ENCODE measurements at places on chromosomes 1 and 21.

DNA sequence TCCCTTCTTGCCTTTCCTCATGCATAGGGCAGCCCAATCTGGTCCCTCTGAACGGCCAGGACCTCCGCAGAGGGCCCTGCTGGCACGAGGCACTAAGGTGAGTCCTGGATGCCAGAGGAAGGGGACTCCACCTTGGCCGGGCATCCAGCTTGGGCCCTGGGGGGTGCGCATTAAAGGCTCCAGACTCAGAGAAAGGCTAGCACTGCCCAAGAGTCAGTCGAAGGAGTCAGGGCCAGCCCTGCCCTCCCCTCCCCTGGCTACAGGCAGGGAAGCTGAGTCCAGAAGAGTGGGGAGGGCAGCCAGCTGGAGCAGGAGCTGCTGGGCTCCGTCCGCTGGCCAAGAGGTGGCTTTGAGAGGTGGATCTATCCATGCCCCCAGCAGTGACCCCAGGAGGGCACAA is 2.8 kb upstream of the EFNA4 start:
- DNase-seq = no peak

GRCh38 chr1:20037877-20038276 is 32.1 kb upstream of the PLA2G5 start:
- no peak for DNase-seq

- DNase-seq = no peak
Observed at GRCh38 chr1:74570797-74571492, 58.5 kb upstream of the LRRC53 start.

GRCh38 chr1:59601041-59601441 is 213.7 kb upstream of the HOOK1 start:
- DNase-seq = no peak

DNA sequence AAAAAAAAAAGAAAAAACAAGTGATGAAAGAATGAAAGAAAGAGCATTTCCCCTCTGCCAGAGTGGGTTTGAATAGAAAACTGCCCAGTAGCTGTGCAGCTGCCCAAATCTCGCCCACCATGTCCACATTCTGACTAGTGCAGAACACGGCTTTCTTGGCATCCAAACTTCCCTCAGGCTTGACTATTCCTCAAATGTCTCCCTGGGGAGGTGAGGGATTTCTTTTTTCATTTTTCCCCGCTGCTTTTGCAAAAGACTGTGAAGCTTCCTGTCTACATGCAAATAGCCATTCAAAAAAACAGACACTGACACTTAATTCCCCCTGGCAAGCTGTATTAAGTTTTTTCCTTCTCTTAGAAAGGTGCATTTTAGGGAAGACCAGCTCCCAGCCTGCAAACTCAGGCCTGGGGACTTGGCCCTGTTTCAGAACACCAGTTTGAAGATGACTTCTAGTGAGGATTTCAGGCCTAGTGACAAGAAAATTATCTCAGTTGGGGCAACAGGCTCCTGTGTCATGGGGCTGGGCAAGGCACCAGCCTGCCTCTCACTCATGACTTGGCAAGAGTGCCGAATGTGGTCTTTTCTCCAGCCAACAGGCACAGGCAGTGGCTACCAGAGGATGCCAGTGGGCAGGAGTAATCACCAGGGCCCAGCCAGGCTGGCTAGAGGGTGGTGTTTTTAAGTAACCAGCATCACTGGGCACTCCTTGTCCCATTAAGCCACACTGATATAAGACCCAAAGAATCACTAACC is 178.1 kb upstream of the NFIA start:
- DNase-seq = no peak

GRCh38 chr1:89907727-89908212 is 86.9 kb downstream of the LRRC8D start:
- no peak for DNase-seq

DNA sequence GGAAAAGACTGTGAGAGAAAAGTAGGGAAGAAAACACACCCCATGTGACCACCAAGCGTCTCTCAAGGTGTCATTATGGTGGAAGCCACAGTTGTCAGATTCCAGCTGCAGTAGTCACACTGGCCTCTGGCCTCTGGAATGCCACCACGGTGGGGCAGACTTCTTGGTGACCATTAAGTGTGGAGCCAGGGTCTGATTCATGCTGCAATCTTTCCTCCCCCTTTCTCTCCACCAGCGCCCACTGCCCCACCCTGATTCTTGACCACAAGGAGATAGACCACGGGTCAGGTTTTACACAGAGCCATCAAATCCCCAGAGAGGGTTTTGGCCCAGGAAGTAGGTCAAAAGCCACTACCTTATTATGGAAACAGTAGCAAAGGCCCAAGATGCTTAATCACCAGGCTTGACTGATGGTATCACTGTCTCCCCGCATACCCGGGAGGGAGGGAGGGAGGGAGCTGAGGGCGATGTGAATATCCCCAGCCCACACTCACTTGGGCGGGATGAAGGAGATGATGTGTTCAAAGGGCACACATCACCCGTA is 52.7 kb upstream of the GRHL3 start:
- DNase-seq = no peak

- DNase-seq = no peak
Observed at GRCh38 chr1:118928739-118929554, 59.2 kb downstream of the TBX15 start.

DNA sequence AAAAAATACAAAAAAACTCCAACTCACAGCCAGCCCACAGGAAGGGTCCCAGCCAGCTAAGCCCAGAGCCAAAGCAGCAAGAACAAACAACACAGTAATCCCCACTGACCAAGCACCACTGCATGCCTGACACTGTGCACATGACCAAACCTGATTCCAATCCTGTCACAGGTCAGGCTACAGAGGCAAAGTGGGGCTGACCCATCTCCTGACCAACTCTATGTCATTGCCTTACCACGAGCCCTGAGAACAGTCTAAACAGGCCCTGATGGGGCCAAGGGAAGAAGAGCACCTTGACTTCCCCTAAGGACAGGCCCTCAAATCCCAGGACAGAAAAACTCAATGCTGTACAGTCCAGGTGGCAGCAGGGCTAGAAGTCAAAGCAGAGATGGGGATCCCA is 2.4 kb downstream of the LSS start:
- no peak for DNase-seq

DNA sequence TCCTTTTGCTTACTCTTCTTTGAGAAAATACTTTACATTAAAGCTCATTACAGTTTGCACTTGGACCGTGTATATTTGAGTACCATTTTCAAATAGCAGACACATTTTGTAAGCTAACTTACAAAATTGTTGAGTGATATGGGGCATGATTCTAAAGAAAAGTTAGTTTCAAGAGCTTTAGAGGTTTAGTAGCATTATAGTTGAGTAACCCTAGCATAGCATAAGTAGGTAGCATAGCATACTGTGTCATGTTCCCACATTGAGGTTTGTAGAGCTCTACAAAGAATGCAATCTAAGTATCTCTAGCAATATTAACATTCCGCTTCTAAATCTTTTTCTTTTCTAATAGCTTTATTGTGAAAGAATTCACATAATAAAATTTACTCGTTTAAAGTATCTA is 92.0 kb downstream of the ITSN1 start:
- DNase-seq = no peak

DNA sequence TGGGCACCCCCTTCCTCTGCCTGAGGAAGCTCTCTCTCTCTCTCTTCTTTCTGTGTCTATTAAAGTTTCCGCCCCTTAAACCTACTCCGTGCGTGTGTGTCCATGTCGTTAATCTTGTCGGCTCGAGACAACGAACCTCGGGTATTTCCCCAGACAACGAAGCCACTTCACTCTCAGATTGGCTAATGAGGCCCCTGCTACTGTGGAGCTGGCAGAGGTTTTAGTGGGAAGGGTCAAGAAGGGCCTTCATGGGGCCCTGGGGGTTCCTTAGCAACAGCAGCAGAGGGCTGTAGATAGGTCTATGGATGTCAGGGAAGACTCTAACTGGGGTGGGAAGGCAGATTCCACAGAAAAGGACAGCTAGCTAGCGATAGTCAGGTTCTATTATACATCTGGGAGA is 239.8 kb upstream of the RAB4A start:
- DNase-seq = no peak

DNA sequence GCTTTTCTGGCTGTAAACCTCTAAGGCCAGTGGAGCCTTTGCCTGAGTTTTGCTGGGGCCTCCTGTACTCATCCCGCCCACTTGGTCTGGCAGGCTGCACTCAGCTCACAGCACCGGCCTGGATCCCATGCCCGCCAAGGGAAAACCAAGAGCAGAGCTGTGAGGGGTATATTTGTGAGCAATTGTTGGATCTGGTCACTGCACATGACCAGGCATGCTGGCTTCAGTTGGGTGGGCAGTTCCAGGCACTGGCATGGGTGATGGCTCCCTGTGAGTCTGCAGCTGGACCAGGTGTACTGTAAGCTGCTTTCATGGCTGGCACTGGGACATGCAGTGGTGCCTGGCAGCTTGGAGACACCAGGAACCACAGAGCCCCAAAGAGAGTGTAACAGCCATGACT is 563.1 kb upstream of the RGS18 start:
- DNase-seq = no peak

GRCh38 chr1:60745484-60745883 is 336.9 kb upstream of the NFIA start:
- DNase-seq = no peak

DNA sequence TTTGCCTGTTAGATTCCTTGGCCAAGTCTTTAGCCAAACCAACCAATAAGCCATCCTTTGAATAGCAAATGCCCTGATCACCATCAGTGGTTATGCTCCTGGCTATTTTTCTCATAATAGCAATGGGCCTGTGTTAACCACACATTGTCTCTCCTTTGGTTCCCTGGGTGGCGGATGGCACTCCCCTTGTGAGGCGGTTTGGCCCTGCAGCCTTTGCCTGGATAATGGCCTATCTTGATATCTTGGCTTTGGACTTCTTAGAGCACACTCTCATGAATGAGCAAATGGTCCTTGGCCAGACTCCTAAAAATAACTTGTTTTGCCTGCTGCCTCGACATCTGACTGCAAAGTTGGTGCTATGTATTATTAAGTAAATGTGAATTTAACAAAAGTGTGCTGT is 22.4 kb upstream of the ZBTB18 start:
- DNase-seq = no peak

DNA sequence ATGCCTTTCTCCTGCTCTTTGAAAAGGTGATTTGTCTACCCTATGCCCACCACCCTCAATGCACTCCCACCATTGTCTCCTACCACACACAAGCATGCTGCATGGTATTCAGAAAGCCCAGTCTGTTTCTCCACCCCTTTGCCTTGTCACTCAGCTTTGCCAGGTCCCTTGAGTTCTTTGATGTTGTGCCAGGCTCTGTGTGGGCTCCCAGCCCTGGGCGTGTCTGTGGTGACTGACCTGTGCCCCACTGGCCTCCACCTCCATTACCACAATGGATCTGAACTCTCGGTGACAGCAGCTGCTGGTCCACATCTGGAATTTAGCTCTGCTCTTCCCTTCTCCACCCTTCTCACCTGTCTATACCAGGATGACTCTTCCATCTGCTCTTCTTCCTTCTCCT is 34.9 kb downstream of the ATP2B4 start:
- no peak for DNase-seq

DNA sequence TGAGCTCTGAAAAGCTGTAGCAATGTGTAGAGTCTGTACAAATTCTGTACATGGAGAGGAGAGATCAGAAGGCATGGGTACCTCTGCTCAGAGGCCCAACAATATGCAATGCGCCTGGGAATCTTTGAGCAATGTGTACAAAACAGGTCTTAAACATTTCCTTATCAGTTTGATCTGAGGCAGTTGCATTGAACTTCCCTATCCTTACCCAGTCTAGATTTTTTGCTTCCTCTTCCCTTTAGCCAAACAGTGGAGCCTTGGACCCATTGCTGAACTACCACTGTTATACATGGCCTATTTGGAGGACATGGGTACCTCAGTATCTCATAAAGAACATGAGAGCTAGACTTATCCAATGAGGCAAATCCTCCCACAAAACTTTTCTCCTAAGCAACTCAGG is 12.6 kb upstream of the MNDA start:
- no peak for DNase-seq

- no peak for DNase-seq
Observed at GRCh38 chr1:214491468-214492146, 59.8 kb downstream of the PTPN14 start.

GRCh38 chr1:226677027-226678020 is 61.8 kb downstream of the ITPKB start:
- DNase-seq = no peak

GRCh38 chr1:184199036-184199435 is 147.5 kb downstream of the TSEN15 start:
- no peak for DNase-seq

DNA sequence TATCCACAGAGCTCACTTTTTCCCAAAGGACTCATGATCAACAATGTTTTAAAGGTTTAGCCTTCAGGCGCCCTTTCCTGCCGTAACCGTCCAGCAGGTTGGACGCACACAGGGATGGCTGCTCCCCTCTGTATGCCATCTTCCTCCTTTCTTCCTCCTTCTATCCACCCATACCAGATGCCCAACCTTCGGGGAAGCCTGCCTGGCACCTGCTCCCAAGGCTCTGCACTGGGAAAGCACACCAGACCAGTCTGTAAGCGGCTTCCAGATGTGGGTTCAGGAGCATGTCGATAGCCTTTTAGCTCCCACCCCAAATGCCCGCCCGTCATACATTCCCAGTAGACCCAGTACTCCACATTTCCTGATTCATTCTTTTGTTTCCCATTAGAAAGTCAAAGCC is 52.9 kb downstream of the STUM start:
- DNase-seq = no peak

DNA sequence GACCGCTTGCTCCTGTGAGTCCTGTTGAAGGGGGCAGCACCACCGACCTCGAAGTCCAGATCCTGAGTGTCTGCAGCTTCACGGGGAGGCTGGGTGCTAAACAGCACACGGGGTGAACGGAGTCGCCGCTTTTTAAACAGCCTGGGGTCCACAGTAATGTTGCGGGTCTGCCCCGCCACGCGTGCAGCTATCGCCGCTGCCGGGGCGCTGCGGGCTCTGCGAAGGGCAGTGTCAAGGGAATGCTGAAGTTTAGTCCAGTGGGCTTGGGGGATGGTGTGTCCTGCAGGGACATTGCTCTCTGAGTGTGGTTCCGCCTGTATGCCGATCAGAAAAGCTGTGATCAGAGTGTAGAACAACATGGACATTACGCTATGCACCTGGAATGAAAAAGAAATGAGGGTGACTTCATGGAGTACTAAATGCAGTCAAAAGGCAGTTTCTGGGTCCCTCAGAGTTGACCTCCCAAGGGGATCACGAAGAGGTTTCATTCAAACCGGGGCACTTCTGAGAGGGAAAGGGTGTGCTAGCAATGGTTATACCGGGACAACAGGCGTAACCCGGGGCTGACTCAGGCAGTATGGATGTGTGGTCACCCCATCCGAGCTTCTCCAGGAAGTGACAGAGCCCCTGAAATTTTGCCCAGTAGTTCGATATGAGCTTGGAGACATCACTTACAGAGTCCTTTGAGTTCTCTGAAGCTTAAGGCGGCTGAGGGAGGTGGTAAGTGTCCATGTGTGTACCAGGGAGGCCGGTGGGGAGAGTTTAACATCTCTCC is 51.4 kb downstream of the NGF start:
- no peak for DNase-seq

- no peak for DNase-seq
Observed at GRCh38 chr1:156717351-156717750, 10.9 kb upstream of the METTL25B start.

- DNase-seq = no peak
Observed at GRCh38 chr21:42088658-42089057, 17.5 kb downstream of the UMODL1 start.
